SK-N-SH (cell line): ENCODE measurements at places on chromosomes 3 and 15. TPM values are rescaled to one million over a fixed set of nuclear protein-coding genes. Genes with fewer than 3 reads are reported as not detected.

GRCh38 chr3:180804916-180805315, 107.6 kb upstream of the FXR1 start:
- no peaks in the 10 kb centered on the region for H3K27me3 ChIP-seq
- DNase-seq = no peak
- H3K27ac ChIP-seq = no peak overlapping the region
- no peaks in the 10 kb centered on the region for H3K4me1 ChIP-seq

- peaks cover 17% of the 10 kb centered on the region for H3K4me1 ChIP-seq
- no peaks in the 10 kb centered on the region for H3K36me3 ChIP-seq
- DNase-seq = no peak
- H3K27me3 ChIP-seq = no peaks in the 10 kb centered on the region
- H3K4me3 ChIP-seq = no peak overlapping the region
Measured at GRCh38 chr15:94282269-94283250, 51.2 kb downstream of the MCTP2 start.

- H3K4me1 ChIP-seq = peaks cover 42% of the 10 kb centered on the region
- H3K36me3 ChIP-seq = no peaks in the 10 kb centered on the region
- no peaks in the 10 kb centered on the region for H3K27me3 ChIP-seq
- H3K27ac ChIP-seq = peak overlapping the region; percentile 67
- no peak overlapping the region for H3K4me3 ChIP-seq
Measured at GRCh38 chr3:64351713-64352638, 126.7 kb upstream of the PRICKLE2 start.

GRCh38 chr15:87874896-87875711, 381.4 kb downstream of the NTRK3 start:
- H3K27me3 ChIP-seq = no peaks in the 10 kb centered on the region
- no peak overlapping the region for H3K4me3 ChIP-seq
- peak; percentile 20 for DNase-seq
- no peak overlapping the region for H3K27ac ChIP-seq

DNA sequence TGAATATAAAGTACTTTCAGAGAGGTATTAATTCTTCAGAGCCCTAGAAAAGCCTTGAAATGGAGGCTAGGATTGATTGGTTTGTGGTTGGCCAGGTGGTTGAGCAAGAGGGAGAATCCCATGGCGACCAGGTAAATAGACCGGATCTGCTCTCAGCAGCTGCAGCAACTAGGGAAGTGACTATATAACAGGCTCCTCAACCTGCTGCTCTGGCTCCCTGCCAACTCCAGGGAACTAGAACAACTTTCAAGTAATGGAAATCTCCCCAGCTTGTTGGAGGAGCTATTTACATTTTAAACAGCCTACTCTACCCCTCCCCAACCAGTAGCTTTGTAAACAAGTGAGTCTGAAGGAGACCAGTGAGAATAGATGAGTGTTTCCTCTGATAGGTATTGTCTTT, 121.8 kb upstream of the CADM2 start:
- H3K27ac ChIP-seq = no peak overlapping the region
- no peak overlapping the region for H3K4me3 ChIP-seq
- no peak for DNase-seq

DNA sequence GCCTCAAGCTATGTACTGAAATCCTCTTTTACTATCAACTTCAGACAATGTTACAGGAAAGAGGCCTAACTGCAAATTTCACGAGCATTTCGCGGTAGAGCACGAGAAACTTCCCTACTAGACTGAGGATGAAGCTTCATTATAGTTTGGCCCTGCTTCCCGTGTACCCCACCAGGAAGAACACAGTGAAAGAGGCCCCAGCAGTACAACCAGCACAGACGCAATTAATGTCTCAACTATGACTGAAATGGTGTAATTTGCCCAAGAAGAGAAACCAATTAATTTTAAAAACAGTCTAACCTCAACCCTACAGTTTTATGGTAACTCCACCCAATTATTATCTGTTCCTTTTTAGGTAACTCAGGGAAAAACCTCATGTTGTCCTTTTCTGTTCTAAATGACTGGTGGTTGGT, 12.1 kb downstream of the CHSY1 start:
- no peak overlapping the region for H3K4me3 ChIP-seq
- H3K36me3 ChIP-seq = peaks cover 13% of the 10 kb centered on the region
- no peak for DNase-seq
- H3K27ac ChIP-seq = no peak overlapping the region
- H3K4me1 ChIP-seq = peaks cover 17% of the 10 kb centered on the region; the same call in 1 of the 2 replicates
- no peaks in the 10 kb centered on the region for H3K27me3 ChIP-seq

GRCh38 chr3:173976281-173976680, 578.7 kb downstream of the NLGN1 start:
- no peak overlapping the region for H3K27ac ChIP-seq
- no peaks in the 10 kb centered on the region for H3K36me3 ChIP-seq
- no peaks in the 10 kb centered on the region for H3K4me1 ChIP-seq
- H3K27me3 ChIP-seq = no peaks in the 10 kb centered on the region
- DNase-seq = no peak

- H3K4me1 ChIP-seq = no peaks in the 10 kb centered on the region
- H3K27ac ChIP-seq = no peak overlapping the region
- H3K36me3 ChIP-seq = no peaks in the 10 kb centered on the region
- no peaks in the 10 kb centered on the region for H3K27me3 ChIP-seq
- no peak for DNase-seq
Measured at GRCh38 chr3:10459954-10460754, 45.2 kb downstream of the ATP2B2 start.

DNA sequence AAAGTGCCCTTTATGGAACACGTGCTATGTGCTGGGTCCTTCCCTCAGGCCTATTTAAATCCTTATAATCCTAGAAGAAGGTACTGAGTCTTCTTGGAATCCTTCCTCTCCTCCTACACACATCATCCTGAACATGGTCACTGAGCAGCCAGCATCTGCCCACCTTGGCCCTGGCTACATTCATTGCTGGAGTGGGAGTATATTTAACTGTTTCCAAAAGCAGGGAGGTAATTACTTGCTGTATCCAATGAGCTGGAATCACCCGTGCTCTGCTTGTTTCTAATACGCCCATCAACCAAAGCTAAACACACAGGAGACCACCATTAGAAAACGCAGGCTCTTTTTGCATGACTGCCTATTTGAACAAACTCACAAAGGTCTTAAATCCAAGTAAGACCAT, 122.2 kb downstream of the RORA start:
- no peaks in the 10 kb centered on the region for H3K27me3 ChIP-seq
- no peak for DNase-seq
- H3K4me3 ChIP-seq = no peak overlapping the region
- H3K36me3 ChIP-seq = no peaks in the 10 kb centered on the region

DNA sequence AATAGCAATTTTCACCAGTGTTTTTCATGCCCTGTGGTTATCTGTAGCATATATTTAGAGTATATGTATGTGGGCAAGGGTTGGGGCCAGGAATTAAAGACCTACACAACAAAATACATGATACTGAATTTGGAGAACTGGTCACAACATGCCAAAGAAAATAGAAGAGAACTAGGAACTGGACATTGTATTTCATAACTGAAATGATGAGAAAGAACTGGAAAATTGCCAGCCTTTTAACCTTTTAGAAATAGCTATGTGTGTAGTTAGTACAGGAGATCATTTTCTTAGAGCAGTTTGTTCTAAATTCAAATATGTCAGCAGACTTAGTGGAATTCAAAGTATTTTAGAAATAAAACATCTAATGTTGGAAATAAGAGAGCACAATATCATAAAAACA, 227.1 kb upstream of the CGNL1 start:
- H3K4me1 ChIP-seq = peaks cover 42% of the 10 kb centered on the region
- no peak overlapping the region for H3K4me3 ChIP-seq
- H3K27me3 ChIP-seq = no peaks in the 10 kb centered on the region
- peaks cover 2% of the 10 kb centered on the region; the same call in 1 of the 2 replicates for H3K36me3 ChIP-seq
- H3K27ac ChIP-seq = no peak overlapping the region

GRCh38 chr3:38109580-38110313, 27.2 kb downstream of the ACAA1 start:
- DNase-seq = no peak
- H3K27me3 ChIP-seq = no peaks in the 10 kb centered on the region
- no peak overlapping the region for H3K27ac ChIP-seq
- H3K36me3 ChIP-seq = no peaks in the 10 kb centered on the region

DNA sequence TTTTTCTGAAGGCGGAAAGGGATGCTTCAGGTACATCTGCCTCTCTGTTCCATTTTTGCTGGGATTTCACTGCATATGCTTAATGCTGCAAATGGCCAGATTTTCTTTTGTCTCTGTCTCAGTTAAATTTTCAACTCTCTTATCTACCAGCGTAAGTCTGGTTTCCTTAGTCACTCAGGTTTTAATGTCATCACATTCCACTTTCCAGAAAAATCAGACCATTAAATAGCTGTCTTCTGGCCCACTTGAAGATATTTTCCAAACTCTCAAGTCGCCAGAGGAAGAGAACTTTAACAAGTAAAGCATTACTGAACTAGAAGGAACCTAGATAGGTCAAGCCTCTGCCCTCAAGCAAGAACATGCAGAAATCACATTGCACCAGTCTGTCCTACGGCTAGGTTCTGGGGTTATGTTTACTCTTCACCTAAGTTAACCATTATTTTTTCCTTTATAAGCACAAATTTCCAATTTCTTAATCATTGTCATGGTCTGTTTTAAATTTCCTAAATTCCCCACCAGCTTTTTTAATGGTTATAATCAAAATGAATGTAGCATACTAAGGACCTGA, 26.5 kb downstream of the AVEN start:
- no peak overlapping the region for H3K27ac ChIP-seq
- H3K36me3 ChIP-seq = no peaks in the 10 kb centered on the region
- H3K4me1 ChIP-seq = no peaks in the 10 kb centered on the region
- H3K27me3 ChIP-seq = no peaks in the 10 kb centered on the region

DNA sequence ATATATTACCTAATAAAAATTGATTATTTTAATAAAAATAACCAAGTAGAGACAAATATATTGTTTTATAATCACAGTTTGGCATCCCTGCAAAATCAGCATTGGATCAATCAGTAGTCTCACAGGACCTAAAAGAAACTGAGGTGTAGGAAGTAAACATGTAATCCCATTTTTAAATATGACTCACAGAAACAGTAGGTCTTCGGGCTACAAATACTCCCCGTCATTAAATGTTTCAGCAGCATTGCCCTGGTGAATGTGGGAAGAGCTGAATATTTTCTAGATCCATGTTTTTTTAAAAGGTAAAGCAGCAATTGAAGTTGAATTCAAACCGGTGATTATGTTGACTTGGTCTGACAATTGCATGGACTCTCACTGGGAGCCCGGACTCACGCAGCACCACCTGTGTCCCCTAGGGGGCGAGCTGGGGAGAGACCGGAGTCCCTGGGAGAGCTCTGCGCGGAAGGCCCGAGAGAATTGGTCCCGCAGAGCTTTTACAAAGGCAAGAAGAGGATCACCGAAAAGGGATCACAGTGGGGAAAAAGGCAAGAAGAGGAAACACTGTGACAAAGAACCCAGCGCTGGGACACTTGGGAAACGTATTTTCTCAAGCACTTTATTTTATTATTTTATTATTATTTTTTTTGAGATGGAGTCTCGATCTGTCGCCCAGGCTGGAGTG, 17.2 kb upstream of the USP3 start:
- DNase-seq = peak; percentile 86
- no peak overlapping the region for H3K27ac ChIP-seq
- H3K27me3 ChIP-seq = no peaks in the 10 kb centered on the region
- no peak overlapping the region for H3K4me3 ChIP-seq
- peaks cover 5% of the 10 kb centered on the region; the same call in 1 of the 2 replicates for H3K4me1 ChIP-seq

The ARPIN gene
- 13.0 and 13.5 TPM in 2 replicates for polyA plus RNA-seq

The SRGAP3 gene
- polyA plus RNA-seq = 2.8 and 3.0 TPM in 2 replicates

The KCNAB1 gene
- 82.1 and 108 TPM in 2 replicates for polyA plus RNA-seq

The MCTP2 gene
- polyA plus RNA-seq = 0.26 and 0.52 TPM in 2 replicates

The SLC28A1 gene
- polyA plus RNA-seq = not detected in 2 replicates
